CD4-positive, alpha-beta T cell (primary cell): ENCODE measurements at places on chromosomes 1 and 21. TPM values are rescaled to one million over a fixed set of nuclear protein-coding genes. Genes with fewer than 3 reads are reported as not detected.

The HMGN2 gene
- 330 TPM for total RNA-seq

The ZNF124 gene
- 20.0 TPM for total RNA-seq

The EFNA4 gene
- total RNA-seq: 3.3 TPM

The FRRS1 gene
- 0.33 TPM for total RNA-seq

The CLIC6 gene
- total RNA-seq: not detected

The MROH7 gene
- total RNA-seq: 0.14 TPM

The RNF186 gene
- not detected for total RNA-seq
